Activated CD4-positive, alpha-beta T cell treated with anti-CD3 and anti-CD28 coated beads, Interleukin-2, amount 50 U/mL, for 24 hours (primary cell): ENCODE measurements at places on chromosomes 16 and 17.

DNA sequence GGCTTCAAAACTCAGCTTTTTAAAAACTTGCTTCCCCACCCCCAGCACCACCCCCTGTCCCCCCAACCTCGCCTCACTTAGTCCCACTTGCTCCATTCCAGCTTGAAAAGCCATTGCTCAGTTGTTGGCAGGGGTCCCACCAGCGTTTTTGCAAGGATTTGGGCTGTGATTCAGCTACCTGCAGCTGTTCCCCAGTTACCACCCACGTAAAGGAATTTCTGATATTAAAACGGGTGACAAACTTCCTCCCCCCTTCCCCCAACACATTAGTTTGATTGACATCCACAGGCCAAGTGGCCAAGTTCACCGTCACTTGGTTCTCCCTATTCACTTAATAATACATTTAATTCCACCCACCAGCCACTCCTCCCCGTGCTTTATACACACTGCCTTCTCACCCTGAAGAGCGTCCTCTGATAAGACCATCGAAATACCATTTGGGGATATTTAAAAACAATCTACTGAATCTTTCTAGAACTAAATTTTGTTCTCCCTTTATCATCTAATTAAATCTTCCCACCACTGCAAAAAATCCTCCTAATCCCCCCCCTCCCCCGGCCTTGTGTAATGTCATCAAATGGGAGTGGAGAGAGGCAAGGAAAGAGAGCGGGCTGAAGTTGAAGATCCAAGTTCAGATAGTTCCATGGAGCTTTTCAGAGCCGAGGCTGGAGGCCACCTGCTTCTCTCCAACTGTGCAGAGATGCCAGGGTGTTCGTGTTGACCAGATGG, 55.1 kb downstream of the SOX9 start:
- DNase-seq: no peak

- DNase-seq: no peak
Observed at GRCh38 chr16:75924397-75924796, 198.1 kb upstream of the CPHXL start.

- DNase-seq: no peak
Observed at GRCh38 chr17:77772899-77773358, 185.6 kb upstream of the TNRC6C start.

DNA sequence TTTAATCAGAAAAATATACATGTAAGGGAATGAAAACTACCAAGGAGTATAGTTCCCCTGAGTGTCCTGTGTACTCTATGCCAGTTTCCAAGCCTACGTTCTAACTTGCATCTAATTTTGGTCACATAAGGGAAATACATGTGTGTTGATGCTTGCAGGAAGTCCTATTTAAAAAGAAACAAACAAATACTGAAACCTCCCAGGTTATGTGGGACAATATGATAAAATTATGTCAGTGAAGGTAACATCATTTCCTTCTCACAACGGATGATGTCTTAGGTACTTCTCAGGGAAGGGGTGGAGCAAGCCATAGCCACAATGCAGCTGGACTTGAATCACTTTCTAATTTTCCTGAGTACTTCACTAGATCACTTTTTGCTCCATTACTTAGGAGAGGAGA, 115.9 kb downstream of the ZFHX3 start:
- no peak for DNase-seq

DNA sequence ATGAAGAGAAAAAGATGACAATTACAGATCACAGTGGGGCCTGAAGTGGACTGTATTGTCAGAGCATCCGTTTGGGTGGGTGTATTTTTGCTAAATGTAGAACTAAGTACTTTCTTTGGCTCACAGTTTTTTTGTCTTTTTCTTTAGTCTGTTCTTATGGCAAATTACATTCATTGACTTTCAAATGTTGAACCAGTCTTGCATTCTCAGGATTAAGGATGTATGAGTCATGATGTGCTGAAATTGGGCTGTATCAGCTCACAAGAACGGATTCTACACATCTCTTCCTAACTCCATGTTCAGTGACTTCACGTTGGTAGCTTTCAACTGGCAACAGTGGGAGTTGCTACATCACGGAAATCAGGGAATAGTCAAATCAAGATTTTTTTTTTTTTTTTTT, 66.5 kb downstream of the TEX2 start:
- no peak for DNase-seq

GRCh38 chr16:64952177-64952576, 169.7 kb downstream of the CDH11 start:
- DNase-seq: no peak

DNA sequence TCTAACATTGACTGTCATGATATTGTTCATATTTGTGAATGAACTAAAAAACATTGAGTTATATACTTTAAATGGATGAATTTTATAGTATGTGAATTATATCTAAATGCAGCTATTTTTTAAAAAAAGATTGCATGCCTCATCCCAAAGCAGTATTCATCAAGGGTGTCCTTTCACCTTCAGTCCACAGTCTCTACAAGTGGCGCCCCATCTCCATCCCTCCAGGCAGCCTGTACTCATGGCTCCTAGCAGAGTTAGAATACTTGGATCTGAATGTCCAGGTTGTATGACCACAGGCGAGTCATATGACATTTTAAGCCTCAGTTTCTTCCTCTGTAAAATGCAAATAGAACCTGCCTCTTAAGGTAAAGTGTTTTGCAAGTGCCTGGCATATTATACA, 69.8 kb downstream of the TMEM100 start:
- no peak for DNase-seq

- DNase-seq: no peak
Observed at GRCh38 chr16:88289561-88289960, 93.2 kb upstream of the ZNF469 start.

DNA sequence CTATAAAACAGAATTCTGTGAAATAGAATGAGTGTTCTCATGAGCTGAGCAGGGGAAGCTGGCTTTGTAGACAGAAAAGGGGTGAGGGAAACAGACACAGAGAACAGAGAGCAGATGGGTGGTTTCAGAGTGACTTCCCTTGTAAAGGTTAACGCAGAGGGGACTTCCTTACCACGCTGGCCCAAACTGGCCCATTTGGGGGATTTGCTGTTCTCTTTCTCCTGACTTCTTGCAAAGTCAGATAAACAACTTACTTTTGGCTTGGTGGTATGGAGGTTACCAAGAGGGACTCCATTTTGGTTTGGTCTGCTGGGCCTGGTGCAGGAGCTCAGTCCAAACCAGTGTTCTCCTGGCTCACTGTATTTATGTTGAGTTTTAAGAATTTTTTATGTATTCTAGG, 48.4 kb downstream of the SEC14L1 start:
- DNase-seq: no peak

- no peak for DNase-seq
Observed at GRCh38 chr16:3696425-3697218, 20.7 kb downstream of the TRAP1 start.

- DNase-seq: no peak
Observed at GRCh38 chr17:80695979-80696378, 151.3 kb downstream of the RPTOR start.

- no peak for DNase-seq
Observed at GRCh38 chr16:50761267-50761666, 19.4 kb downstream of the CYLD start.

- DNase-seq: no peak
Observed at GRCh38 chr17:61305024-61305423, 94.6 kb upstream of the TBX2 start.

DNA sequence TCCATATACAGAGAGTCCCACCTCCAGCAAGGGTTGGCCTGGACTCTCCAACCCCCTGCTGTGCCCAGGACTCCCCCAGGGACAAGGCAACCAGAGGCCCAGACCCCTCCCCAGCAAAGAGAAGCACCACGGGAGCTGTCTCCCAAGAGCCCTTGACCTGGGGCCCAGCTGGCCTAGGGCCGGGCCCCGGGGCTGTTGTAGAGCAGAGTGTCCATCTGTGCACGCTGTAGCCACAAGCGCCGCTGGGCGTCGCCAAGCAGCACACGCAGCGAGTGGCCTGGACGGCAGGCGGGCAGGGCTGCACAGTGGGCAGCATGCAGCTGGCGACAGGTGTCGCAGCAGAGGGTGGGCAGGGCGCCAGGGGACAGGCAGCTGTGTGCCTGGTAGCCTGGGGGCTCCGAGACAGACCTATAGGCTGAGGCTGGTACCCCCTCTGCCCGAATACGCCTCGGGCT, 4.3 kb downstream of the SPATA2L start:
- no peak for DNase-seq
